Activated naive CD8-positive, alpha-beta T cell treated with anti-CD3 and anti-CD28 coated beads, Interleukin-2, amount 10 ng/mL, durations not matched to agents 7 days and 5 days (primary cell): ENCODE measurements at places on chromosomes 1 and 21. TPM values are rescaled to one million over a fixed set of nuclear protein-coding genes. Genes with fewer than 3 reads are reported as not detected.

DNA sequence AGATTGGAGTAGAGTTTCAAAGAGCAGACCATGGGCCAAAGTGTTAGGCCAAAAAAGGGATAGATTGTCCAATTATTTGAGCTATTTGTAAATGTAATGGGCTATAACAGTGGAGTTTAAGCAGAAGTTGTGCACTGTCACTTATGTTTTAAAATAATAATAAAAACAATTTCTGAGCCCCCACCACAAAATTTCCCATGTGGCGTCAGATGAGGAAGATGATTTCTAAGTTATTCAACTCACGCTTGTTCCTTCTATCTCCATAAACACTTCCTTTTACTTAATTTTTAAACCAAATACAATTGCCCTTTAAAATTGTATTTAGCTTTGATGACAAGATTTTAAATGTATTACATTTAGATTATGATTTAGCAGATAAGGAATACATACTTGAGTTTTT is 330.0 kb downstream of the PTPRC start:
- no peaks in the 10 kb centered on the region for H3K27me3 ChIP-seq
- no peak overlapping the region for H3K27ac ChIP-seq

- H3K4me1 ChIP-seq: peaks cover 22% of the 10 kb centered on the region
- H3K27me3 ChIP-seq: no peaks in the 10 kb centered on the region
- H3K27ac ChIP-seq: no peak overlapping the region
- DNase-seq: no peak
- no peak overlapping the region for H3K4me3 ChIP-seq
These were observed 22.5 kb upstream of the LAX1 start for GRCh38 chr1:203742436-203742835.

Gene FASLG
- total RNA-seq: 4.5 TPM

GRCh38 chr21:35345954-35346353 is 296.9 kb upstream of the RUNX1 start:
- H3K4me1 ChIP-seq: peaks cover 10% of the 10 kb centered on the region
- no peak overlapping the region for H3K27ac ChIP-seq
- H3K27me3 ChIP-seq: peaks cover 8% of the 10 kb centered on the region
- no peaks in the 10 kb centered on the region for H3K36me3 ChIP-seq

Gene EVA1C
- 9.3 TPM for total RNA-seq

DNA sequence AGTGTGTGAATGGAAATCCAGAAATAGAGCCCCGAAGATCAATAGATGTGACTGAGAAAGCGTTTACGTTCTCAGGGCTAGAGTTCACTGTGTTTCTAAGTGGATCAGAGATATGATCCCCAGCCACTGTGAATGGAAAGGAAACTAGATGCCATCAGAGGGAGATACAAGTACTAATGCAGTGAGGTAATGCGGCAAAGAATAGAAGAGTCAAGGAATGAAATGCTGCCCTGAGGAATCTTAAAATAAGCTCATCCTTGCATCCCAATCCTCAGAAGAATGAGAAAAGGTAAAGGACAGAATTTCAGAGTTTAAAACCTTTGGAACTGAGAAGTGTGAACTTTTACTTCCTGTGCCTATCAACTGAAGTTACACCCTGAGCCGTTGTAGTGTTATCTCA is 165.5 kb upstream of the ESRRG start:
- H3K4me1 ChIP-seq: no peaks in the 10 kb centered on the region
- no peak overlapping the region for H3K27ac ChIP-seq
- no peaks in the 10 kb centered on the region for H3K36me3 ChIP-seq
- no peak overlapping the region for H3K4me3 ChIP-seq
- no peak for DNase-seq

GRCh38 chr21:42666023-42666747 is 12.8 kb downstream of the PDE9A start:
- DNase-seq: peak; percentile 53
- no peaks in the 10 kb centered on the region for H3K36me3 ChIP-seq
- peaks cover 9% of the 10 kb centered on the region for H3K4me1 ChIP-seq
- H3K27me3 ChIP-seq: no peaks in the 10 kb centered on the region
- H3K4me3 ChIP-seq: no peak overlapping the region

GRCh38 chr1:53895421-53895820 is 1.4 kb downstream of the DIO1 start:
- H3K36me3 ChIP-seq: no peaks in the 10 kb centered on the region
- H3K27me3 ChIP-seq: no peaks in the 10 kb centered on the region
- H3K4me3 ChIP-seq: no peak overlapping the region
- peaks cover 4% of the 10 kb centered on the region for H3K4me1 ChIP-seq
- H3K27ac ChIP-seq: no peak overlapping the region

DNA sequence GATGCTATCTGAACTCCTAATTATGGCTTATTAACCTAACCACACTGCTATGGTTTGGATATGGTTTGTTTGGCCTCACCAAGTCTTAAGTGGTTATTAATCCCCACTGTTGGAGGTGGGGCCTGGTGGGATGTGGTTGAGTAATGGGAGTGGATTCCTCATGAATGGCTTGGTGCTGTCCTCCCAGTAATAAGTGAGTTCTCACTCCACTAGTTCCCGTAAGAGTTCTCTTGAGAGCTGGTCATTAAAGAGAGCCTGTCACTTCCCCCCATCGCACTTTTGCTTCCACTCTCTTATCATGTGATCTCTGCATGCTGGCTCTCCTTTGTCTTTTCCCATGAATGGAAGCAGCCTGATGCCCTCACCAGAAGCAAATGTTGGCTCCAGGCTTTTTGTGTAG is 328.8 kb downstream of the PLA2G4A start:
- H3K36me3 ChIP-seq: peaks cover 2% of the 10 kb centered on the region
- no peaks in the 10 kb centered on the region for H3K27me3 ChIP-seq
- DNase-seq: no peak
- H3K4me1 ChIP-seq: peaks cover 1% of the 10 kb centered on the region
- no peak overlapping the region for H3K27ac ChIP-seq
- no peak overlapping the region for H3K4me3 ChIP-seq

Gene TDRD10
- total RNA-seq: not detected

DNA sequence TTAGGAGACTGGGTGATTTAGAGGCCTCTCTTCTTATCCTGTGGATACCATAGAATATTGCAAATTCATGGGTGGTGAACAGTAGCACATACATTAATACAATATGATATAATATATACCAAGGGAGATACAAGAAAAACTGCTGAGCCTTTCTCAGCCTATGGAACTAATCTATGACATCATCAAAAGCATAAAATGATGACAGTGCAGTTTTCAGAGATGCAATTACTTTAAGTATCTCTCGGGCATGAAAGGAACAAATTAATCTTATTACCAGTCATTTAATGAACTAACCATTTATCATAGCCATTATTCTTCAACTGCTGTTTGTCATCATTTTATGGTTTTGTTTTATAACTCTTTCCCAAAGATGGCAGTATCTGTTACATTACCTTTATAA is 3.5 kb downstream of the CHODL start:
- H3K4me3 ChIP-seq: no peak overlapping the region
- no peak for DNase-seq
- H3K27ac ChIP-seq: no peak overlapping the region
- no peaks in the 10 kb centered on the region for H3K4me1 ChIP-seq
- H3K36me3 ChIP-seq: no peaks in the 10 kb centered on the region

- no peaks in the 10 kb centered on the region for H3K4me1 ChIP-seq
- H3K4me3 ChIP-seq: no peak overlapping the region
- H3K27me3 ChIP-seq: peaks cover 1% of the 10 kb centered on the region
- no peak for DNase-seq
- H3K27ac ChIP-seq: no peak overlapping the region
These were observed 552.9 kb upstream of the CAMK1G start for GRCh38 chr1:209030454-209031167.

DNA sequence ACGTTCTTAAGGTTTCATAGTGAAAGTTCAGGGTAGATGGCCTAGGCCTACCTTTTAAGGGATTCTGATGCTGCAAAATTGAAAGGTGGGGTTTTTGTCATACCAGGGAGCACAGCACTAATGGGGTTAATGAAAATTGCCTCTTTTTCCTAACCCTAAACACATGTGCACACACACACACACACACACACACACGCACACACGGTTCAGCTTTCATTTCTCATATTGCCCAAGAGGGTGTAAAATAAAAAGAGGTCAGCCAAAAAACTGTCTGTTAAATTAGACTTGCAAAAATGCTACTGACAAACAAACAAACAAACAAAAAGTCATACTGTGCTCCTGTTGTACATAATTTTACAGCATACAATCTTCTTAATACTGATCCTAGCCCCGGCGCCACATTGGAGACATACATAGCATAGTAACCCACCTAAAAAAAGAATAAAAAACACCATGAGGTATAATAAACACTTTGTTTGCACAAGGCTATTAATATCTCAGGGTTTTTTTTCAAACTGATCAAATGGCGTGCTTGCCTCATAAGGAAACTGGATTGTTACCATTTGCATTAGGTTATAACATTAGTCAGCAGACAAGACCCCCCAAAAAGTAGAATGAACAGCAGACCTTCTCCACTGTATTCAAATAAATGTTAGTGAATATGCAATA is 69.1 kb downstream of the TGFB2 start:
- H3K4me3 ChIP-seq: no peak overlapping the region
- H3K4me1 ChIP-seq: no peaks in the 10 kb centered on the region
- DNase-seq: no peak

DNA sequence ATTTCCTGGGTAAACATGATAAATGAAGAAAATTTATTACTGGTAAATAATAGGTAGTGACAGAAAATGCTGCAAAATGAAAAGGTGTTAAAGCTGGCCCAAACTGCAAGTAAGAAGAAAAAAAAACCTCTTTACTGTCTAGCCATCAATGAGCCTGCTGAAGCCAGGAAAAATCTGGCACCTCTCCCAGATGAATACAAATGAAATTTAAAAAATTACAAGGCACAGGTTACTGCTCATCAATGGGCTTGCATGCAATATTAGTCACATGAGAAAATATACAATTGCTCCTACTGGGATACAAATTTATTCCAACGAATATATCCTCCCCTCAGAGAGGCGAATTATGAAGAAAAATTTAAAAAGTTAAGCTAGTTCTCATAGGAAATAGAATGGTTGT is 1422.5 kb downstream of the KCNT2 start:
- H3K27me3 ChIP-seq: no peaks in the 10 kb centered on the region
- H3K4me3 ChIP-seq: no peak overlapping the region
- no peak overlapping the region for H3K27ac ChIP-seq

DNA sequence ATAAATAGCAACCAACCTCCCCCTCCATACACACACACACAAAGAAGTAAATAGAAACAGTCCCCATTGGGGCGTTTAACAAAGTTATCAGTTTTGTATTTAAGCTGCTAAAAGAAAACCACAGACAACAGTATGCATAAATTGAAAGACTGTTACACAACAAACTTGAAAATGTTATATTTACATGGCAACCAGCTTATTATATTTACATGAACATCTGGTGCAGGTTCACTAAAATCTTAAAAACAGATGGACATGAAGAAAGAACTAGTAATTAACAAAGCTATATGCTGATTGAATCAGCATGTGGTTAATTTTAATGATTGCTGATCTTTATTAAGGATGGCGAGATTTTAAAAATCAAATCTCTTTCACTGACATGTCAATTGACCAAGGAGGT is 384.7 kb downstream of the LRRIQ3 start:
- H3K4me3 ChIP-seq: no peak overlapping the region
- no peak for DNase-seq
- no peaks in the 10 kb centered on the region for H3K36me3 ChIP-seq
- no peaks in the 10 kb centered on the region for H3K4me1 ChIP-seq
- no peak overlapping the region for H3K27ac ChIP-seq
- H3K27me3 ChIP-seq: peaks cover 2% of the 10 kb centered on the region

- H3K36me3 ChIP-seq: no peaks in the 10 kb centered on the region
- peaks cover 13% of the 10 kb centered on the region for H3K4me1 ChIP-seq
- peaks cover 2% of the 10 kb centered on the region for H3K27me3 ChIP-seq
- no peak overlapping the region for H3K4me3 ChIP-seq
These were observed 48.6 kb downstream of the TNFRSF8 start for GRCh38 chr1:12111741-12112140.

Gene BARHL2
- not detected for total RNA-seq

Gene MAGI3
- total RNA-seq: 5.8 TPM

- H3K27ac ChIP-seq: no peak overlapping the region
- no peak overlapping the region for H3K4me3 ChIP-seq
- no peaks in the 10 kb centered on the region for H3K4me1 ChIP-seq
- no peak for DNase-seq
- peaks cover 10% of the 10 kb centered on the region for H3K27me3 ChIP-seq
These were observed 28.6 kb upstream of the STUM start for GRCh38 chr1:226519716-226520598.

DNA sequence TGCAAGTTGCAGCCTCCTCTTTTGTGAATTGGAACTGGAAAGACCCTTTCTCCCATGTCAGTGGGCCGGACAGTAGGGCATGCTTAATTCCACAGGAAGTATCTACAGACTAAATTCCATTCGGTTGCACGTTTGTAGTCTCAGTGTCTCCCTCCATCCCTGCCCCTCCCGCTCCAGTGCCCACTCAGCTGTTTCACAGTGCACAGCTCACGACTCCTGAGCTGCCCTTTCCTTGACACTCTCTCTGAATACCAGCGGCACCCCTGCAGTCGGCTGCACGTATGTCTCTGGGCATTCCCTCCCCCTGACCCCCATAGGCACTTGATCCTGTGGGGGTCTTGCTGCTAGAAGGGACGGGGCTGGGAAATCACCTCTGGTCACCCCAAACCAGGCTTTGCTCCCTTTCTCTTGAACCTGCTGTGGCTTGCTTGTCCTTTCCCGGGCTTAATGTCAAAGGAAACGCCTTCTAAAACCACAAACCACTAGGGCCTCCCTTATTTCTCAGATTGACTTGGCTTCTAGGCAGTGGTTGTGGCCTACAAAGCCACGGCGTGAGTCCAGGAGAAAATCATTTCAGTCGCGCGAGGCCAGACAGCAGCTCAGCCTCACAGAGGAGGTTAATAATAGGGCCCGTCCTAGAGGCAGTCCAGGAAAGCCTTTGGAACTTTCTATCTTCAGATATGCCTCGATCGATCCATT is 365.3 kb upstream of the PROX1 start:
- H3K27ac ChIP-seq: no peak overlapping the region
- peaks cover 6% of the 10 kb centered on the region for H3K4me1 ChIP-seq
- no peaks in the 10 kb centered on the region for H3K36me3 ChIP-seq
- no peak for DNase-seq

- H3K36me3 ChIP-seq: peaks cover 31% of the 10 kb centered on the region
- H3K27me3 ChIP-seq: no peaks in the 10 kb centered on the region
These were observed 18.9 kb downstream of the EPB41 start for GRCh38 chr1:28933277-28933676.

DNA sequence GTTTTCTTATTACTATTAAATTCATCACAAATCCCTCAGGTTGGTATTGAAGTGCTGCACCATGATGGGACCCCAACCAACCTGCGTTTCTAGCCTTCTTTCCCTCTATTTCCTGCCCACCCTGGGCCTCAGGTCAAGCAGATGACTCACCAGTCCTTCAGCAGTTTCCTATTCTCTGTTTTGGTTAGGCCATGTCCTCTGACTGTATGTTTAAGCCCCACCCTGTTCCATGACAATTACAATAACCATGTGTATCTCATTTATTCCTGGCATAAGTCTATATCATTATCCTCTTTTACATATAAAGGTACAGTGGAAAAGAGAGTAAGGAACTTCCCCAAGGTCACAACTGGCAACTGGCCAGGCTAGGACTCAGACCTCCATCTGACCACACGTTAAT is 5.3 kb upstream of the FAM78B start:
- H3K36me3 ChIP-seq: no peaks in the 10 kb centered on the region
- H3K4me1 ChIP-seq: peaks cover 9% of the 10 kb centered on the region
- H3K4me3 ChIP-seq: no peak overlapping the region
